ENCODE measurements at places on chromosomes 3 and 15. TPM values are rescaled to one million over a fixed set of nuclear protein-coding genes. Genes with fewer than 3 reads are reported as not detected.

- DNase-seq = no peak
These were observed 709.4 kb downstream of the SQOR start for GRCh38 chr15:46344115-46344724.

GRCh38 chr3:117898722-117899522 lies 1135.7 kb downstream of the IGSF11 start:
- DNase-seq = no peak

DNA sequence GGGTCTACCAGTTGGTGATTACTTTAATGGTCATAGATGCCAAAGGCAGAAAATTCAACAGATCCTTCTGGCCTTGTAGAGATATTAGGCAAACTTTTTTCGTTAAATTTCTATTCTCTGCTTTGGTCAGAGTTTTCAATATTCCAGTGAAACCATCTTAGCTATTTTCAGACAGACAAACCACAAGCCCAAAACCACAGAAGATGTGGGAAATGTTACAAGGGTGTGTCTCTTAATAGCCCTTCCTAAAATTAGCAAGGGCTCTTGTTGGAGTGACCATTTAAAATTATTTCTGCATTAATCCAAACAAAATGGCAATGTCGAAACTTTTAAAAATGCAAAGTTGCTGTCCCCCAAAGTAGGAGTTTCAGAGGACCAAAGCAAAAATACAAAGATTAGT lies 102.8 kb downstream of the ARRDC4 start:
- DNase-seq = no peak

DNA sequence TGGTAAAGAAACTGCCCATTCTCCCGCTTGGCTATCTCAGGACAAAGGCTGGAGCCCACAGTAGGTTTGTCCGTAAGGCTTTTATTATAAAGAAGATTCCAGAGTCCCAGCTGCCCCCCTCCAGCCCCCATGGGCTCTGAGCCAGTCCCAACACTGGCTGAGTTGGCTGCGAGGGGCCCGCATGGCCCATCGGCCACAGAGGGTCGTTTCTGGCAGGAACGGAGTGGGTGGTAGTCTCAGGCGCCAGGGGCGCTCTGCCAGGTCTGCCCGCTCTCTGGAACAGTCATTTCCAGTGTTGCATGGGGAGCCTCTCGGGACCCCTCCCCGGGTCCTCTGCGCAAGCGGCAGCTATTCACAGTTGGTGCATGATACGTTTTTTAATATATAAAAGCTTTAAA lies 12.2 kb downstream of the H1-8 start:
- no peak for DNase-seq

DNA sequence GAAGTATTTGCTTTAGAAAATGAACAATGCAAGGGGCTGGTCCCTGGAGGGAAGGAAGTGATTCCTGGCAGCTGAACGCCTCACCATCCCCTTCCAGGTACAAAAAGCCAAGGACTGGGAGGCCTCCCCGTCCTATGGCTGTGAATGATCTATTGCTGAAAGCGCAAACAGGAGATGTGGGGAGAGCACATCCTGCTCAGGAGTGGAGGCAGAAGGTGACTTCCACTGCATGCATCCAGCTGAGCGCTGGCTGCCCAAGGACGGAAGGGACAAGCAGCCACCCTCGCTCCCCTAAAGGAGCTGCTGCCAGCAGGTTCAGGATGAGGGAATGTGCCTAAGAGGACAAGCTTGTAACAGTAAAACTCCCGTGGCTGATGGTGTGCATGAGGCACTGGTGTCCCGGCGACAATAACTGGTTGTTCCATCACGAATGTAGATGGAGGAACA lies 41.4 kb downstream of the ABTB1 start:
- no peak for DNase-seq

DNA sequence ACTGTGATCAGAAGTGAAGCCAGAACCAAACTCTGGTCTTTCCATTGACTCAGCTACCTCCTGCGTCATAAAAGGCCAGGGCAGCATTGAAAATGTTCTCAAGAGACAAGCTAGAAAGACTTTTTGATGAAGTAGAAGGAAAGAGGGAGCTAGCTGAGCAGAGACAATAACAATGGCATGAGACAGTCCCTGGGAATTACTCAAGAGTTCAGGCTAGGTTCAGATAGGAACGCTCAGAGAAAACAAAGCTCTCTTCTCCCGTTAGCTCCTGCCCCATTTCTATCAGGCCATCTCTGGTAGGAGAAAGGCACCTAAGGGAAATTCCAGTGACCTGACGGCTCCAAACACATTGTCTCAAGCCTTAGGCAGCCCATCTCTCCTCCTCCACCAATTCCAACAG lies 7.0 kb upstream of the OXTR start:
- DNase-seq = no peak

DNA sequence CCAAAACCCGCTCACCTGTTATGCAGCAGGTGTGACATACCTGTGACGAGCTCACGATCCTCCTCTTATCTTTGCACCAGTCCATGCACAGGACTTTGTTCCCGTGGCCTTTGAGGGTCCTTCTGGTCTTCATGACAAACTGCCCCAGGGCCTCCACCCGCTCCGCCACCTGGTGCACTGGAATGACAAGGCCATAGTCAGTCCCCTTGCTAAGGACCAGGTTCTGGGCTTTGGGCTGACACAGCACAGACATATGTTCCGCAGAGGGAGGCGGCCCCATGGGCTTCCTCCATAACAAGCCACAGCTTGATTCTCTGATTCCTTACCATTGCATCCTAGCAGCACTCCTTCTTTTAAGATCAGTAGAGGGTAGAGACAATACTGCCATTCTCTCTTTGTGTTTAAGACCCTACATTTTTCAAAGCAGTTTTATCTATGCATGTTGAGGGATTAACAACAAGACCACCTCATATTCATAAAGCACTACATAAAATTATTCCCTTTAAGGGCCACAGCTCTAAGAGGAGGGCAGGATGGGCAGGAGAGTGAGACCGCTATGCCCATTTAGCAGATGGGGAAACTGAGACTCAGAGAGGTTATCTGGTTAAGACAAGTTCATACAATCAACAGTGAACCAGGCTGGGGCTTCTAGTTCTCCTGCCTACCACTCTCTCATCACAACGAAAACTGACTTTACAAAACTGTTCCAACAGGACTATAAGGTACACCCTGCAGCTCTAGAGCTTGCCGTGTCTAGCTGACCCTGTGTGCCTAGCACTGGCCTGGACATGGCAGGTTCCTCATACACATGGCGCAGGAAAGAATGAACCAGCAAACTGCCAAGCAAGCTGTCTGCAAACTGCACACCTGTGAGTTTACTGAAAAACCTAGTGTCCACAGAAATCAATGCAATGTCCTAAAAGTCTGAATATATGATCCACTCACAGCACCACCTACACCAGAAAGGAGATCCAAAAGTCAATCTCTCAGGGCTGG lies 37.0 kb downstream of the GNB5 start:
- no peak for DNase-seq

GRCh38 chr3:51550080-51550819 lies 11.7 kb downstream of the RAD54L2 start:
- DNase-seq = no peak

- no peak for DNase-seq
These were observed 39.4 kb downstream of the THSD4 start for GRCh38 chr15:71154607-71155200.

- DNase-seq = no peak
These were observed 59.2 kb downstream of the EPHB1 start for GRCh38 chr3:134854254-134854653.

- DNase-seq = no peak
These were observed 77.0 kb downstream of the PLCL2 start for GRCh38 chr3:16961621-16962205.

GRCh38 chr3:88151358-88151757 lies 1.6 kb downstream of the C3orf38 start:
- no peak for DNase-seq

GRCh38 chr15:101686718-101687117 lies 34.5 kb upstream of the TM2D3 start:
- DNase-seq = no peak

GRCh38 chr3:119976214-119976613 lies 118.0 kb downstream of the GSK3B start:
- DNase-seq = no peak

- DNase-seq = peak; percentile 14
These were observed 19.9 kb downstream of the NDUFB4 start for GRCh38 chr3:120615847-120616609.

Gene NXPE3
- 4.8 TPM for total RNA-seq

Gene COLQ
- 3.7 TPM for total RNA-seq

Gene CD96
- 2.0 TPM for total RNA-seq

Gene FETUB
- 0.49 TPM for total RNA-seq

Gene ATG7
- 47.6 TPM for total RNA-seq

Gene KCNMB2
- 3.4 TPM for total RNA-seq

Gene IL20RB
- total RNA-seq = 15.8 TPM

Gene ZBED2
- total RNA-seq = 1.4 TPM

Gene SCN11A
- 1.9 TPM for total RNA-seq

Gene CPNE9
- 0.39 TPM for total RNA-seq
